ENCODE measurements at places on chromosomes 2 and 18.

GRCh38 chr18:58305792-58306191 is 261.8 kb downstream of the NEDD4L start:
- no peak for DNase-seq

GRCh38 chr2:143420313-143420712 is 291.1 kb downstream of the ARHGAP15 start:
- DNase-seq, result no peak

DNA sequence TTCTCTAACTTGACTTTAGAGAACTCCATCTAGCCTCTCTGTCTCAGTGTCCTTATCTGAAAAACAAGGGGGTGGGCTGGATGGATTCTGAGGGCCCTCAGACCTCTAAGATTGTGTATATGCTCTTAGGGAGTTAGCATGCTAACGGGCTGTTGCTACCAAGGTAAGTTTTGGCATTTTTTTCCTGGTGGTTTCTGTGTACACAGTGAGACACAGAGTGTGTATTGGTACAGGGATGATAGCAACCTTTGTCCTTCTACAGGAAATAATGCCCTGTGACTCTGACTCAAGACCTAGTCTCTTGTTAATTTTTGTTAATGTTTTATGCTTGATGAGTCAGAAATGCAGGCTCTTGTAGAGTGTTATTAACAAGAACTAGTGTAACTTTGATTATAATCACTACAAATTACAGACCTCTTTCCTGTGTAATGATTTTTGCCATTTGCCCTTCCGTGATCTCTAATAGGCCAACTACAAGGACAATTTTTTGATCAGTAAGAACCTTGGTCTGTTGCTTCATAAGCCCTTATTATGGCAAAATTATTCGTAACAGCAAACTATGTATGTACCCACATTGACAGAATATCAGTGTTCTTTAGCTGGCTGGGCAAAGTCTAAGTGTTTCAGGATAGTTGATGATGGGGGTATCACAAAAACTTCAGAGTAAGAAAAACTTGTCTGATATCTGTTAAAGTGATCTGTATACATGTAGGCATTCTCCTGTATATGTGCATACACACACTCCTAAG is 89.7 kb downstream of the SPTBN1 start:
- DNase-seq, result no peak

DNA sequence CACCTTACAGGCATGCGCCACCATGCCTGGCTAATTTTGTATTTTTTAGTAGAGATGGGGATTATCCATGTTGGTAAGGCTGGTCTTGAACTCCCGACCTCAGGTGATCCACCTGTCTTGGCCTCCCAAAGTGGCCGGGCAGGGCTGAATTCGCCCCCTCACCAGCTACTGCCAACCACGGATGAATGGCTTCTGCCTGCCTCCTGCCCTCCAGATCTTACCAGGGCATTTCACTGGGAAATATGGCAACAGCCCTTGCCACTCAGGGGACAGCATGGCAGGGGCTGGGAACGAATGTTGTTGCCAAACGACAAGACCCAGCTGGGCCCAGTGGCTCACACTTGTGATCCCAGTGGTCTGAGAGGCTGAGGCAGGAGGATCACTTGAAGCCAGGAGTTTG is 1.8 kb upstream of the ALPP start:
- DNase-seq, result peak; percentile 6

DNA sequence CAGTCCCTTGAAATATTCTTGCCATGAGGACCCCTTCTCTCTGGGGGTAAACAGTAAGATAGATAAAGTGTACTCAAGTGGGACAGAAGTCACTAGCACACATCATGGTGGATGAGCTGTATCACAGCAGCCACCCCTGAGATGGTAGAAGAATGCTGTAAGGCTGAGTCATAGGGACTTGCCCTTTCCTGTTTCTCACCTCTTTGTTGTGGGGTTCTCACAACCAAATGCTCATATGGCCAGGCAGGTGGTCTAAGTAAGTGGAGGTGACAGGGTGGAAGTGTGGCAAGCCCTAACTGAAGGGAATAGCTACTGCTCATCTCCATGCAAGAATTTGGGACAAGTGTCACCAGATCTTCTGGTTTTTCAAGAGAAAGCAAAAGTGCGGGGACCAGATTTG is 202.7 kb upstream of the SLC14A2 start:
- no peak for DNase-seq

GRCh38 chr2:81648806-81649205 is 1344.3 kb upstream of the LRRTM1 start:
- no peak for DNase-seq

DNA sequence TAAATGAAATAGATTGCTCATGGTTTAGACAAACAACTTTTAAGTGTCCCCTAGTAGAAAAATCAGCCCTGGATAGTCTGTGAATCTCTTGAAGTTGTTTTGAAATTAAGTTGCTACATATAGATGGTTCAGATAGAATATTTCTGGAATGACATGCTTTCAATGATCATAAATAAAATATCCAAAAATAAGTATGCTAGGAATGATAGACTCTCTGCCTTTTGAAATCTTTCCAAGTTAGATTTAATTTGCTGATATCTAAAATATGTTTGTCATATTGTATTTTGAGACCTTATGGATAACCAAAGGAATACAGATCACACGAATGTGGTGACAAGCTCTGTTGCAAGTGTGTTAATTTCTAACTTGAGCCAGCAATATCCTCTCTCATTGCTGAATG is 488.7 kb downstream of the THSD7B start:
- DNase-seq, result no peak

DNA sequence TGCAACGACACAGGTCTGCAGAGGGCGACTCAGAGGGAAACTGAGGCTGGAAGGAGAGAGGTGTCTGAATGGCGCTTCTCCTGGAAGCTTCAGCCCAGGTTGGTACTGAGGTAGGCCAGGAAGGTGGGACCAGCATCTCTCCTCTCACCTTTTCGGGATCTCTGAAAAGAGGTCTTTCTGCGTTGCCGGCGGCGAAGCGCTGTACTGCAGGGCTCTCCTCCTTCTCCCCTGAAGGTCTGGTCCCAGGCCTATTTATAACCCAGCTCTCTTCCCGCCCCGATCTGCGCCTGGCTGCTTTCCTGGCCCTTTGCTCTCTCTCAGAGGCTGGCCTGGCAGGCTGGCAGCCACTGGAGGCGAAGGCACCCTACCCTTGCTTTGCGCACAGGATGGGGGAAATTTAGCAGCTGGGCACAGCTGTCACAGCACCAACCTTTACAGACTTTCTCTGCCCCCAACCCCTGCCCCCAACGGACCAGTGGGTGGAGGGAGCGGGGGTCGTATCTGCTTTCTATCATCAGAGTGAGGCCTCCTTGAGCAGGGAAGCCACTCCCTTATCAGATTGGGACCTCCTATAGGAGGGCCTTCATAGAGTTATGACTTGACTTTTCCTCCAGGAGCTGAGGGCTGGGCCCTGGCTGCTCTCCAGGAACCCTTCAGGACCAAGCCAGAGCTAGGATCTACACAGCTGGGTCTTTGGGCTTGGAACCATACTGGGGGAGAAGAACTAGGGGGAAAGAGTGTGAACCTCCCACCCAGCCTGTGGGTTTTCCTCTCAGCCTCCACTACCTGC is 1.1 kb downstream of the DYSF start:
- peak; percentile 52 for DNase-seq

DNA sequence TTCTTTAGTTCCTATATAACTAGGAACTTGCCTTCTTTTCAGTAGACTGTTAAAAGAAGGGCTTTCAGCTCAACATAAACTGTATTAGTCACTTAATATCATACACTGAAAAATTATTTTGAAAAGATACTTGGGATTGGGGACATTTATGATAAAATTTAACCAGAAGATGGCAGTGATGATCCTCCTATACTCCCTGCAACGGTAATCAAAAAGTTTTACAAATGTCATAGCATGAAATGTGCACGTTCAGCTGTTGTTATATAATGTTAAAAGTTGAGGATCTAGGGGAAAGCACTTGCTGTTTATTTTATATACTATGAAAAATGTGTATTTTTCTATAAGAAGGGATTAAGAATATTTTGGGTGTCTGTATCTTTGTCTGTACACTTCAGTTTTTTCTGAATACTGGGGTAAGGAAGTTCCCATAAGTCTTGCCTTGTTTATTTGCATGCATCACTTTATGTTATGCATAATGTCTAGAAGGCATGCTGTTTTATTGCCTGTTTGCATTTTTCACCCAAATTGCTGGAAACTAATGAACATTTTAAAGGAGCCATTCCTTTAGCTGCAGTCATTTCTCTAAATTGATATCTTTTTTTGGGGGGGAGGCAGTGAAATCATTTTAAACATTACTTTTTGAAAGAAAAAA is 19.0 kb downstream of the DYNC1I2 start:
- DNase-seq, result no peak

DNA sequence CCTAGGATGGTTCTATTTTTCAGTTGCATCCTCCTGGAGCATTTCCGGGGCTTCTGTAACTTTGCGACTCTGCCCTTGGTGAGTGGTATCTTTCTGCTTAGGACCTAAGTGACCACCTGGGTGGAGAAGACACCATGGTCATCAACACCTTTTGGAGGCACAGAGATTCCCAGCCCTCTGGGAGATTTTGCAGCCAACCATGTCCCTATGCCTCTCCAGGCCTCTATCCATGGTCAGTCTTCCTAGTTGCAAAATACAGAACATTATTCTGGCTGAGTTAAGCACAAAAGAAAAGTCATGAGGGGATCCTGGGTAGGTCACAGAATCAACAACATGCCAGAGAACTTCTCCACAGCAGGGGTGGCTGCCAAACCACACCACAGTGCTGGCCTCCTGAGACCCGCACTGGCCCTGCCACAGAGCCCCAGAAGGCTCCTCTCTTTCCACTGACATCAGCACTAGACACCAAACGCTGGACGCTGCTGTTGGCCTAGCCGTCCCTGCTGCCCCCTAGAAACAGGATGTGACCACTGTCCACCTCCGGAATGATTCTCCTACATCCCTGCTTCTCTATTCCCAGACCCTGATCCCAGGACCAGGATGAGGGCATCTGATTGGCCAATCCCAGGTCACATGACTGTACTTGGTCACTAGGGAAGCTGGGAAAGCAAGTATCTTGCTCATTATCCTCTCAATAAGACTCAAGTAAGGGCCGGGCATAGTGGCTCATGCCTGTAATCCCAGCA is 47.7 kb downstream of the SMAD7 start:
- DNase-seq, result no peak

DNA sequence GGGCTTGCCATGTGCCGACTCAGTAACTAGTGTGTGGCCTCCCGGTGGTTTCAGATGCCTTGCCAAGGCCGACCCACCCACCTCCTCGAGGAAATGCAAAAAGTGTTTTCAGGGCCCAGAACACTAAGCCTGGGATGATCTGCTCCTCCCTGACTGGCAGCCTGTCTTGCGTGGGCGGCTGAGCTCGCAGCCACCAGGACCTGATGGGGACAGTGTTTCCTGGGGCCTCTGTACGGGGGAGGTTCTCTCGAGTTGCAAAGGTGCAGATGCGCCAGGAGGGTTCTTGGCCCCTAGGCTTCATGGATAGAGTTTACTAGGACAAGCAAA is 85.2 kb downstream of the GLI2 start:
- no peak for DNase-seq

DNA sequence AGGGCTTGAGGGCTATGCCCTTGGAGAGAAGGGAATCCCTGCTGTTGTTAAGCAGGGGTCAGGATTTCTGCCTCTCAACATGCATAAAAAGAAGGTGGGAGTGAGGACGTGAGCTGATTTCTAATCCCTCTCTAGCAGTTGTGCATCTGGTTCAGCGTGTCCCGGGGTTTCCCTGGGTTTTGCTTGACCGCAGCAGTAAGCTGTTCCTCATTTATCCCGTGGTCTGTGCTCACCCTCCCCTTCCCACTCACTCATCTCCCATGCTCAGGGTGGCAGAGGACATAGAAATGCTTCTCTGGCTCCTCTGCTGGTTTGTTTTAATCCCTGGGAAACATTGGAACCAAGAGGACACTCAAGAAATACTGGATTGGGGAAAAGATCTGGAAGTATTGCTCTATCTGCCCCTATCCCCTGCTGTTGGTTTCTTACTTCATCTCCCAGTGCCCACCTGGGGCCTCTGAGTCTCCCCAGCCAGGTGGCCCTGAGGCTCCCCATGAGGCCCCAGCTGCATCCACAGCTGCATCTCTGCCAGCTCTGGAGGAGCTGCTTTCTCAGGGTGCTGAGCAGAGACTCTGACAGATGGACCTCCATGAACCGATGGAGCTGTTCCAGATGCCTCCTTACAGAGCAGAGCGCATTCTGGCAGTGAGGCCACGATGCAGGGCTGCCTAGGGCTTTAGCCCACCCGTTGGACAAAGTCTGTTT is 36.1 kb downstream of the TET3 start:
- DNase-seq, result no peak

DNA sequence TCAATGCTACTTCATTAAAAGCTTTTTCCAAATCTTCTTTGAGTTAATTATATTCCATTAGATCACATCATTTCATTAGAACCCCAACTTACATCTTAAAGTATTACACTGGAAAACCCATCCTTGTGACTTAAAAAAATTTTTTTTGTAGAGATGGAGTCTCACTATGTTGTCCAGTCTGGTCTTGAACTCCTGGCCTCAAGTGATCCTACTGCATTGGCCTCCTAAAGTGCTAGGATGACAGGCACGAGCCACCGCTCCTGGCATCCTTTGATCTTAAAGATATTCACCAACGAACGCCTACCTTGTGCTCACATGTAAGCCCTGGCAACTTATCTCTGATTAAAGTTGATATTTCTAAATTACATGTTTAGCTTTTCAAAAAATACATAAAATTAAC is 6.7 kb downstream of the LAPTM4A start:
- no peak for DNase-seq

GRCh38 chr2:170201275-170201674 is 23.3 kb downstream of the MYO3B start:
- DNase-seq, result no peak

DNA sequence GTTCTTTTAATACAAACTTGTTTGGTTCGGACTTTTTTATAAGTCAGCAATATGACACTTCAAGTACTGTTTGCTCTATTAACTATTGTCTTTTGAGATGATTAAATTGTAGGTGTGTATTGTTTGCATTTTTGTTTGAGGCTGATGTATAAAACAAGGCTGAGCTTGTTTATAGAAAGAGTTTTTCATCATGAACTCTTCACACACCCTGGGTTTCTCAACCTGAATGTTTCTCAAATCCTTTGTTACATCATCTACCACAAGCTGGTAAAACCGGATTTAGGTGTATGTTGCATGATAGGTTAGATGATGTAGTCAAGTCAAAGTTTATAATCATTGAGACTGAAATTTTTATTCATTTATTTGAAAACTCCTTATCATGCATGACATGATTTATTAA is 335.2 kb upstream of the LRATD1 start:
- no peak for DNase-seq

Data from WTC11 (cell line).